ENCODE measurements at places on chromosomes 5 and 9.

DNA sequence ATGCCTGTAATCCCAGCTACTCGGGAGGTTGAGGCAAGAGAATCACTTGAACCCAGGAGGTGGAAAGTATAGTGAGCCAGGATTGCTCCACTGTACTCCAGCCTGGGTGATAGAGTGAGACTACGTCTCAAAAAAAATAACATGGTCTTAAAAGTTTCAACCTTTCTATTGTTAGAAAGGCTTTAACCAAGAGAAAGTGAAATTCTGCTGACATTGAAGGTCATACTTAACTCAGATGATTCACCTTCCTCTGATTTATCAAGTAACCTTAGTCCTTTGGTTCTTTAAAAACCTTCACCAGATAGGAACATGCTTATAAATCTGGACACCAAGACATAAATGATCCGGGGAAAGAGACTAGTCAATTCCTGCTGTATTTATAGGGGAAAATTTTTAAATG is 73.3 kb downstream of the FER start:
- DNase-seq = no peak

DNA sequence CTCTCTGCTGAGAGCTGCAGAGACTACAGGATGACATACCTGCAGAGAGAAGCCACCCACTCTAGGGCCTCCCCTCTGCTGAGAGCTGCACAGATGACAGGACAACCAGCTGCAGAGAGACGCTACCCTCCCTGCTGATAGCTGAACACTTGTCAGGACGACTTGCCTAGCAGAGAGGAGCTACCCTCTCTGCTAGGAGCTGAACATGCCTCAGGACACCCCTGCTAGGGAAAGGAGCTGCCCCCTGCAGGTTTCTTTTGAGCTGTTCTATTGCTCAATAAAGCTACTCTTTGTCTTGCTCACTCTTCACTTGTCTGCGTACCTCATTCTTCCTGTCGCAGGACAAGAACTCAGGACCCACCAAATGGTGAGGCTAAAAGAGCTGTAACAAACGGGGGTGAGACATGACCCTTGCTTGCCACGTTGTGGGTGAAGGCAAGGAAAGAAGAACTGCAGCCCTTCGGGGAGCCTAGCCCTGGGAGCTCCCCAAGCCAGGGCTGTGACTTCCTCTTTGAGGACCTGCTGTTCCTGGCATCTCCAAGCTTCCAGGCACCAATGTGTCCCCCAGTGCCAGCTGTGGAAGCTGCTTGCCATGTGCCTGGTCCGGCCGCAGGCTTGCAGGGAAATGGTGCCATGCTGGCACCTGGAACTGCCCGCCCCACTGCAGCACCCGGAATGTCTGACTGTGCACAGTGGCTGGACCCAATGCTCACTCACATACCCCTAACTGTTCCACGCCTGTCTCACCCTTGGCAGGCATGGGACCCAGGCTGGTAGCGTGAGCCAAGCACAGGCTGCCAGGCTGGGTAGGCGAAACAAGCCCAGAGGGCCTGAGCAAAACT is 5.1 kb upstream of the TESK1 start:
- DNase-seq = no peak

DNA sequence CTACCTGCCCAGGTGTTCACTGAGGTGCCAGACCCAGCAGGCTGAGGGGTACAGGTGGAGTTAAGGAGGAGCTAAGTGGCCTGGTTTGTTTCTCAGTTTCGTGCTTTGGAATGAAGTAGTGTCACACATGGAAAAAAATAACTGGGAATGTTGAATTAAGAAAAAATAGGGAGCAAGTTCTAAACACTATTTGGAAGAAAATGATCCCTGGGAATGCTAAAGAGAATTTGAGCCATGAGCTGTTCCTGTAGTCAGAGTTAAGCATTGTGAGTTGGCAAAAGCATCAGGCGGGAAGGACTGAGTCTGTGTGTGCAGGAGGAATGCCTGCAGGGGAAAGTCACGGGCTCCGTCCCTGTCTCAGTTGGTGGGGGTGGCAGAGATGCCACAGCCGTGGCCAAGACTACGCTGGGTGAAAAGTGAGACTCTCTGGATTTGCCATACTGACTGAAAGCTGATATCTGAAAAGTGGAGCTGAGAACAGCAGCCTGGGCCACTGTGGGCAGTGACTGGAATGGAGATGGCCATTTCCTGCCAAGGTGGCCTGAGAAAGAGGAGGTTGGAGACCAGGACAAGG is 37.0 kb downstream of the SYK start:
- no peak for DNase-seq

DNA sequence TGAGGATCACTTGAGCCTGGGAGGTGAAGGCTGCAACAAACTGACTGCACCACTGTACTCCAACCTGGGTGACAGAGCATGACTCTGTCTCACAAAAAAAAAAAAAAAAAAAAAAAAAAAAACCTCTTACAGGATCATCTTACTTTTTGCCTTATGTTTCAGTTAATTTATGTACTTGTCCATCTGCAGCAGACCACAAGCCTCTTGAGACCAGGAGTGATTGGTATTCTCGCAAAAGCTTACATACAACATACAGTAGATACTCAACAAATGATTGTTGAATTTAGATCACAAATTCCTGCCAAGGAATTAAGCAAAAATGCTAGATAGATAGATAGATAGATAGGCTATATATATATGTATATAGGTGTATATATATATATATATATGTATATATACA is 12.4 kb downstream of the CEMIP2 start:
- DNase-seq = no peak

GRCh38 chr5:105978011-105978410 is 1692.7 kb downstream of the EFNA5 start:
- DNase-seq = no peak

GRCh38 chr5:73591698-73592501 is 26.4 kb downstream of the UTP15 start:
- DNase-seq = no peak

GRCh38 chr5:93600409-93601070 is 17.5 kb downstream of the NR2F1 start:
- DNase-seq = no peak

- DNase-seq = no peak
Measured at GRCh38 chr5:5576744-5577143, 154.3 kb downstream of the ICE1 start.
